ENCODE measurements at places on chromosomes 4 and X.
A peak's percentile ranks its signal among the peaks of the same experiment; 100 is the strongest.

- no peak for DNase-seq
These were observed 55.1 kb upstream of the SLC4A4 start for GRCh38 chr4:71283642-71284257.

- DNase-seq, result no peak
These were observed 47.5 kb downstream of the UCHL1 start for GRCh38 chr4:41304221-41304620.

DNA sequence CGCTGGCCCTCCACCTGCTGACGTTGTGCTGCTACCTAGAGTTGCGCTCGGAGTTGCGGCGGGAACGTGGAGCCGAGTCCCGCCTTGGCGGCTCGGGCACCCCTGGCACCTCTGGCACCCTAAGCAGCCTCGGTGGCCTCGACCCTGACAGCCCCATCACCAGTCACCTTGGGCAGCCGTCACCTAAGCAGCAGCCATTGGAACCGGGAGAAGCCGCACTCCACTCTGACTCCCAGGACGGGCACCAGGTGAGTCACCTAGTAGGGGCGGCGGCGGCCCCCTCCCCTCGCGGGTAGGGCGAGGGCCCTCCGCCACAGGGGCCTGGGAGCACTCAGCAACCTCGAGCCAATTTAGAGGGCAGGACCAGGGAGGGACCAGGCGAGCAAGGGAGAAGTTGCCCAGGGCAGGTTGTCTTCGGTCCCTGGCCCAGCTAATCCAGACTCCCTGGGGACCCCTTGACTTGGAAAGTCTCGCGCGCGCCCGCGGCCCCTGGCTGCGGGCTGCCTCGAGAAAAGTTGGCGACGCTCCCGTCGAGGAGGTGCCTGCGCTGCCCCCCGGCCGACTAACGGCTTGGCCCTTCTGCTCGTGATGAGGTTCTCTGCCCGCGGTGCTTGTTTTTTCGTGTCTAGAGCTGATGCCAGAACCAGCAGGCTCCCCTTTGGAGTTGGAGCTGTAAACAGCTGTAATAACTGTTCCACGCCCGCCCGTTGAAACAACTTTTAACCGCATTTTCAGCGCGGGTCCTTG, 717 bp downstream of the EDA start:
- DNase-seq, result no peak

- DNase-seq, result no peak
These were observed 31.2 kb upstream of the LRPAP1 start for GRCh38 chr4:3563403-3563802.

GRCh38 chr4:187010052-187010451, 286.4 kb upstream of the FAT1 start:
- DNase-seq, result no peak

GRCh38 chrX:108740299-108740774, 4.0 kb upstream of the IRS4 start:
- no peak for DNase-seq

GRCh38 chrX:104370089-104370488, 115.4 kb upstream of the ESX1 start:
- DNase-seq, result no peak

DNA sequence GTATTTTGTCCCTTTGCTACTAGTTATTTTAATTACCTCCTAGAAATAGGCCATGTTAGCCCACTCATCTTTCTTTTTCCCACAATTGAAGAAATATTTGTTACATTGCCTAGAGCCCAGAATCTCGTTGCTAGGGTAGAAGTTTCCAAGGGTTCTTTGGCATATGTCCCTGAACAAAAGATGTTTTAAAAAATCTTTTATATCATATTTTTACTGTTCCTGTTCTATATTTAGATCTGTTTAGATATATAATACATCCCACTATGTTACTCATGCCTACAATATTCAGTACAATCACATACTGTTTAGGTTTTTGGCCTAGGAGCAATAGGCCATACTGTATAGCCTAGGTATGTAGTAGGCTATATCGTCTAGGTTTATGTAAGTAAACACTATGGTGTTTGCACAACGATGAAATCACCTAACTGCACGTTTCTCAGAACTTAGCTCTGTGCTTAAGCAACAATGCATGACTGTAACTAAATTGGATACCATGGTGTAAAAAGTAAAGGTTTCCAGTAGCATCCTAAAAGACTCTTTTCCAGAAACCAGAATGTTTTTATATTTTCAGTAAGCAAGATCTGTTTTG, 236.0 kb upstream of the SLIT2 start:
- no peak for DNase-seq

GRCh38 chr4:27057662-27058061, 197.0 kb downstream of the STIM2 start:
- DNase-seq, result no peak

DNA sequence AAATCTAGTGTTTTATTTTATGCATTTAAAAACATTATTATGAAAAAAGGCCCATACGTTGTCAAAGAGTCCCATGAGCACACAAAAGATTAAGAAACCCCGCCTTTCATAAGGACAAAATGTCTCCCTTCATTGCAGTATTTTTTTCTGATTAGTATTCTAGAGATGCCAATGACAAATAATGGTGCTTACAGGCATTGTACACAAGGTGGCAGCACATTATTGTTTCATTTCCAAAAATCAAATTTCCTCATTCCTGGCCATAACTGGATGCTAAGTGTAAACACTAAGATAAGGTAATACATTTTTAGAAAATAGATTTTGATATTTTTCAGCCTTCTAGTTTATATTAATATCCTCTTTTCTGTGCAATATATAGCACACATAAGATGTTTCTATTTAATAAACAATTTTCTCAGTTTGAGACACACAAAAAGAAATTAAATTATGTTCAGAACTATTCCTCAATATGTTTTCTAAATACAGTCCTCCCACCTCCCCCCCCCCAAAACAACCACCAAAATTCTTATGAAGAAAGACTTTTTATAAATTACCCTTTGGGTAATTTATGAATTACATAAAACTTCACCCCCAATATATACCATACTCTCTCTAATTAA, 47.7 kb downstream of the TIGD2 start:
- peak; percentile 10 for DNase-seq

GRCh38 chrX:32597777-32598176, 613.6 kb downstream of the DMD start:
- DNase-seq, result no peak

DNA sequence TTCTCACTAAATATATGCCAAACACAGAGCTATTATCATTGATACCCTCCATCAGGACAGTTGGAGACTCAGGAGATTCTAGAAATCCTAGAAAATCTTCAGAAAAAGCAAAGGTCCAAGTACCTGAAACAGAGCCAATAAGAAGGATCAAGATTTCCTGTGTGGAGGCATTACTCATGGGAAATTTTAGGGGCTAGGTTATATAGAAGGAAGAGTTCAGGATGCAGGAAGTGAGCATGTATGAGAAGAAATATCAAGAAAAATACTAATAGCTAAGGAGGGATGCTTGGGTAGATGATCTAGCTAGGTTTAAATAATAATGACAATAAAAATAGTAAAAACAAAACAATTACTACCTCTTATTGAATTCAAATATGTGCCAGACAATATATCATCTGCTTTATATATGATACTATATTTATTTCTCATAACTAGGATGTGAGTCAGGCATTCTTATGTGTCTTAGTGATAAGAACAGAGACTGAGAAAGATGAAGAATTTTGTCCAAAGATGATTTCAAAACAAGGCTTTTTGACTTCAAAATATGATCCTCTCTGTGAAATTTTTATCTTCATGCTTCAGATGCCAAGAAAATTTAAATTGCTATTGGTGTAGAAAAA, 66.4 kb upstream of the HHIP start:
- DNase-seq, result no peak

DNA sequence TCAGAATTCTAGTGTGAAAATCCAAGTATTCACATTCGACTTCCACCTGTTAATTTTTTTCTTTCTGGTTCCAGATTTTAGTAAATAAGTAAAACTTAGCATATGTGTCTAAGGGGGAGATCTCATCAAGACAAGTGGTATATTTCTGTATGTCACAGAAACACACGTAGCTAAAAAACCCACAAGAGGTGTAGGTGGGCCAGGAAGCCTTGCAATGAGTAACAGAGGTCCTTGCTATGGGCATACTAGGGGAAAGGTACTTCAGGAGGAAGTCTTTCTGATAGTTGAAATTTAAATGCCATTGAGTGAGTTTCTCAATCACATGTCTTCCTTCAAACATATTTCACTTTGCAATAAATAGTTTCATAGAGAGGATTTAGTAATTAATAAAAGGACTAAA, 315.8 kb downstream of the MID1IP1 start:
- no peak for DNase-seq

- DNase-seq, result no peak
These were observed 231.8 kb upstream of the GPRIN3 start for GRCh38 chr4:89539374-89539773.

- DNase-seq, result no peak
These were observed 2.8 kb upstream of the NELFA start for GRCh38 chr4:2011583-2011982.

DNA sequence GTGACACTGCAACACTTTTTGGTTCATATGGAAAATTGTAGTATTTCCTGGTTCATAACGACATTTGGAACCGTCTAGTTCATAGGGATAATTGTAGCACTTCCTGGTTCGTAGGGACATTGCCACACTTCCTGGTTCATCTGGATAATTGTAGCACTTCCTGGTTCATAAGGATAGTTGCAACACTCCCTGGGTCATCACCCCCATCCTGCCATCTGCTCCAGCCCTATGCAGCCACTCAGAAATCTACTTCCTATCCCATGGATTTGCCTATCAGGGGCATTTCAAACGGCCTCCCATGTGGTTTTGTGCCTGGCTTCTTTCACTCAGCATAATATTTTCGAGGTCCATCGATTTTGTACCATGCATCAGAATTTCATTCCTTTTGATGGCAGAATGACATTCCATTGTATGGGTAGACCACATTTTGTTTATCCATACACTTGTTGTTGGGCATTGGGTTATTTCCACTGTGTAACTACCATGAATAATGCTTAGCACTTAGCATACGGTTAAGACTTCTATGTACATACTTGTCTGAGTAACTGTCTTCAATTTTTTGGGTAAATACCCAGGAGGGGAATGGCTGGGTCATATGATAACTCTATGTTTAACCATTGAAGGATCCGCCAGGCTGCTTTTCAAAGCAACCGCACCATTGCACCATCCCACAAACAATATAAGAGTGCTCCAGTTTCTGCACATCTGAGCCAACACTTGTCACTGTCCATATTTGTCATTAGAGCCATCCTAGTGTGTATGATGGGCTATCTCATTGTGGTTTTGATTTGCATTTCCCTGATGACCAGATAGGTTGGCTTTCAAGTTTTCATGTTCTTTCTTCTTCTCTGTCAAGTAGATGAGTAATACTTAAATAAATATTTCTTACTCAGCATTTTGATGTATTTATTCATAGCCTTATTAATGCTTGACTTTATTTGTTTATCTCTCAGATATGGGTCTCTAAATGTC, 58.3 kb upstream of the CD99 start:
- no peak for DNase-seq

DNA sequence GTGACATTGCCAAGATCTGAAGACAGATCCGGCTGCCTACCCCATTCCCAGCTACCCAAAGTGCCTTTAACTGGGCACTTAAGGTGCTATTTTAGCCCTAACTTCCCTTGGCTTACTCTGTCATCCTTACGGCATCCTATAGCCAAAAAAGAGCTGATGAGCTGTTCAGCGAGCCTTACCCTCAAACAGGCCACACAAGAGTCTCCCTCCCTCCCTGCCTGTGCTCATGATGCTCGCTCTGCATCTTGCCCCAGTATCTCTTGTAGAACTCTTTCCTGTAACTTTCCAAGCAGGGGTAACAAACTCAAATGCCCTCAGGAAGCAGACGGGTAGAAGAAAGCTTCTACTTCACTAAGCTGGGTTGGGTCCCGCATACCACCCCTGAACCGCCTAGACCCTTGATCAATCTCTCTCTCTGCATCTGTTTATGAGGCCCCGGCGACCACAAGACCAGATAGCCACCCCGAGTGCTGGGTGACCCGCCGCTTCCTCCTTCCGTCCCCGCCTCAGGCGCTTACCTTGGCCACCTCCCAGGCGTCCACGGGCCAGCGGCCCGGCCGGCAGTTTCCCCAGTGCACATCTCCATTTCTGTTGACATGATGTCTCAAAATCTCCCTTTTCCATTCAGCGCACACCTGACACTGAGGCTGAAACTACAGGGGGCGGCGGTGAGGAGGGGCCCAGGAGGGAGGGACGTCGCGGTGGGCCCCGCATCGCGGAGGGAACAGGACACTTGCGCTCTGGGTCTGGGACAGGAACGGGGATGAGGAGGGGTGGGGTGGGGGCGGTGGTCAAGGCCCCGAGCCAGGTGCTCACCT, 663 bp downstream of the CXorf38 start:
- no peak for DNase-seq

DNA sequence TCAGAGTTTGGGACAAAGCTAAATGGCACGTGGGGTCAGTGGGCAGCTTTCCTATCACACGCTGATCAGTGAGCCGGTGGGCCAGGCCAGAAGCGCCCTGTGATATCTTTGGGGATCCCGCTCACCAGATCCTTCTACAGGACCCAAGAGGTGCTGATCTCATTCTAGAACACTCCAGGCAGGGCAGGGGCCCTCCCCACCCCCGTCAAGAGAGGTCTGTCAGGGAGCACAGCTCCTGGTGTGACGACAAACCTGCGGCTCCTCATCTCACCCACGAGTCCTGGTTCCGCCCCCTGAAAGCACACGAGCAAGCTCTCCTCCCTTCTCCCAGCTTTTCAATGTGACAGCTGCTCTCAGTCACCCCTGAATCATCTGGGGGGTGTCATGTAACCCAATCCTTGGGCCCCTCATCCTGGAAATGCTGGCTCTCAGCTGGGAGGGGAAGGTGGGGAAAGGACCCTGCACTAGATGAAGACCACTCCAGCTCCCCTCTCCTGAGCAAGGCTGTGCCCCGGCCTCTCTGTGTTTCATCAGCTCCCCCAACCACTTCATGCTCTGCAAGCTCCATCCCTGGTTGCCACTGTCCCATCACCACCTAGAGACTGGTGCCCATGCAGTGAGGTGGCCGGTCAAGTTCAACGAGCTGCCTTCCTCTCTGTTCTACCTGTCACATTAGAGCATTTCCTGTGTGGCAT, 4.6 kb downstream of the HCFC1 start:
- DNase-seq, result no peak

- DNase-seq, result peak; percentile 37
These were observed 97.3 kb upstream of the DCLK2 start for GRCh38 chr4:149980941-149981340.

DNA sequence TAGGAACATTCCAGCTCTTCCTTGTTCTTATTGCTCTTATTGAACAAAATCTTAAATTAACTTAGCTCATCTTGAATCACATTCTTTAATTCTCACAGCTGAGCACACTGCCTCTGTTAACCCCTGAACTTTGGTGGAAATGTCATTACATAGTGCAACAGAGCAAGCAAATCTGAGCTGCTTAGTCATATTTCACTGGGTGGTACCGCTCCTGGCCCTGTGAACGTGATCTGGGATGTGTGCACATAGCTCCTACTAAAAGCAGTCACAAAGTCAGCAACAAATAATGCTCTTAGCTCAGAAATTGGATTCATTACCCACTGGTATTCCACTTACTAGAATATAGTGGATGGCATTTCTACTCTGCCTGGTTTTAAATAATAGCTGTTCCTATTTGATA, 27.9 kb downstream of the ARHGEF6 start:
- DNase-seq, result no peak

- no peak for DNase-seq
These were observed 29.2 kb downstream of the PRDM5 start for GRCh38 chr4:120893314-120893713.

GRCh38 chr4:147367891-147368290, 113.0 kb upstream of the EDNRA start:
- DNase-seq, result peak; percentile 13

GRCh38 chrX:20382518-20383297, 116.0 kb upstream of the RPS6KA3 start:
- no peak for DNase-seq
